ENCODE measurements at places on chromosomes 6 and 20.

DNA sequence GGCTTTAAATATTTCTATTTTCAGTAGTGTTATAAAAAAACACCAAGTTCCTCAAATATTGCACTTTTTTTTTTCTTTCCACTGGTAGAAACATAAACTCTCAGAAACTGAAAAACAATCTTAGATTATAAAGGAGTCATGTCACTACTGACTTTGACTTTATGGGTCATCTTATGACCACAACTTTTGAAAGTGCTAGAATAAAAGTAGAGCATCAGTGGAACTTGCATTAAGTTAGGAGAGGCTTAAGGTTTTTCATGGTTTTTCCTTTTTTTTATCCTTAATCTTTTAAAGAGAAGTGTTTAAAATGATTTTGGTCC lies 56.6 kb upstream of the SUPT3H start:
- no peak for DNase-seq

GRCh38 chr6:158270389-158271127 lies 41.7 kb upstream of the TULP4 start:
- DNase-seq: no peak

DNA sequence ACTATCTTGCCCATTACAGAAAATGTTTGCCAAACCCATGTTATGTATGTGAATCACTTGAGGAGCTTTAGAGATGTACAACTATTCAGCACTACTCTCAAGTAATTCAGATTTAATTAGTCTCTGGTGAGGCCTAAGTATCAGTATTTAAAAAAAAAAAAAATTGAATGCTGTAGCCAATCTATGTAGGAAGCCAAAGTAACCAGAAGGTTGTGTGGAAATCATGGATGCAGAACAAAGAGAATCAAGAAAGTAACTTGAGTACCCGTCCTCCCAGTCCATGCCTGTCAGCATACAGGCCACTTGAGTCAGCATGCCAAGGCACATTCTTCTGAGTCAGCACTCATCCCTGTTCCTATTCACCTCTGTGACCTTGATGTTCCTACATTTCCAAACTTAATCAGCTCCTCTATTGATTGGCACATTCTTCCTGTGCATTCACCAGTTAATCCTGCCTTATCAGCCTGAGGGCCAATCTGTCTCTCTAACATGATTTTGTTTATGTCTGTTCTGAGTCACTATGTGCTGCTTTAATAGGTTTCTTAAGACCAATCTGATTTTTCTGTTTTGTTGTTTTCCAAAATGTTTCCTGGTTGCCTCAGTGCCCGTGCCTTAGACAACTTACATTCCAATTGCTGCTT lies 165.6 kb downstream of the KCNQ5 start:
- no peak for DNase-seq

- DNase-seq: no peak
Measured at GRCh38 chr20:2946988-2947961, 74.0 kb downstream of the PTPRA start.

DNA sequence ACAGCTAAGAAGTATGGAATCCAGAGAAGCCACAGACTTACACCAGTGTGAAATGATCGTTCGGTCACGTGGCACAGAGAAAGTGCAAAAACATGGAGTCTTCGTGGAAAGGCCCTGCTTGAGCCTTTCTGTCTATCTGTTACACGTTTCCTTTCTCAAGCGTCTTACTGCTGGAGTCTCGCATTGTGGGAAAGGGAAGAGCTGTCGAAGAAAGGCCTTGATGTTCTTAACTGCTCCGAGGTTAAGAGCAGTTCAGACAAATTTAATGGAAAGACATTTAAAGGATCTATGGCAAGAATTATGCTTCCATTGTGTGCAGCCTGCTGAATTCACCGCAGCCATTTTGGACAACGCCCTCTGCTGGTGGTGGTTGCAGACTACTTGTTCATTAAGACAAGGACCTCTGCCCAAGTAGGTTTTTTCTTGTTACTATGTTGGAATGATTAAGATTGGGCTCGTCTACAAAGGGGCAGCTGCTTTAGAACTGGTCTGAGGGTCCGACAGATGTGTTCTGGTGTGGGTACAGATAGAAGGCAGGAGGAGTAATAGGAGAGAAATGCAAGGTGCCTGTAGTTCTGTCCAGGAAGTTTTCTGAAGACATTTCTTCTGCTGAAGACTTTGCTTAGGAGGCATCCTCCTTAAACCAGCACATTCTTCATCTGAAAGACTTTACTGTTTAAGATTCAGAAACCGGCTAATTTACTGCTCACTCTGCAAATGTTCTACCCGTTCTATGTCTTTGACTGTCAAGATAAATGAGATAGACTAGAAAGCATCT lies 24.7 kb upstream of the CCN6 start:
- peak; percentile 48 for DNase-seq

GRCh38 chr6:73791336-73791735 lies 95.3 kb downstream of the CD109 start:
- DNase-seq: no peak

- DNase-seq: no peak
Measured at GRCh38 chr6:53928641-53929040, 133.8 kb downstream of the LRRC1 start.

DNA sequence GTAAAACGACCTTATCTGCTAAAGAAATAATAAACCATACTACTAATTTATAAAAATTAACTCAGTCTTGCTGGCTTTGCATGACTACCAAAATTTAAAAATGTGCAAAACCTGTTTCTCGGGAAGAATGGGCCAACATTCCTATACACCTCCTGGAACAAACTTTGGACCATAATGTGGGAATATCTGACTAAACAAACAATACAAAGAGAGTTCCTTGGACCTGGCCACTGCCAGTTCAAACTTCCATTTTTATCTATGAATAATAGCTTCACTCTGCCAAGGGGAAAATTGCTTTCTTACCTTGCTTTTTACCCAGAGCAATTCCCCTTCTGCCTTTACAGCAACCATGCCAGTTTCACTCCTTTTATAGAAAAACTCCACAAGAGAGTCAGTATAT lies 38.7 kb upstream of the POU5F1 start:
- no peak for DNase-seq

- no peak for DNase-seq
Measured at GRCh38 chr6:145015739-145016558, 719.4 kb downstream of the EPM2A start.

- no peak for DNase-seq
Measured at GRCh38 chr6:90079560-90080490, 185.6 kb downstream of the GJA10 start.

GRCh38 chr6:43977404-43978111 lies 149.7 kb downstream of the MRPL14 start:
- no peak for DNase-seq

- DNase-seq: no peak
Measured at GRCh38 chr6:113908801-113909200, 51.7 kb downstream of the MARCKS start.
